Lung (tissue), 17 donors: ENCODE measurements at places on chromosomes 4 and X. TPM values are rescaled to one million over a fixed set of nuclear protein-coding genes. Genes with fewer than 3 reads are reported as not detected.
A peak's percentile ranks its signal among the peaks of the same experiment; 100 is the strongest.

DNA sequence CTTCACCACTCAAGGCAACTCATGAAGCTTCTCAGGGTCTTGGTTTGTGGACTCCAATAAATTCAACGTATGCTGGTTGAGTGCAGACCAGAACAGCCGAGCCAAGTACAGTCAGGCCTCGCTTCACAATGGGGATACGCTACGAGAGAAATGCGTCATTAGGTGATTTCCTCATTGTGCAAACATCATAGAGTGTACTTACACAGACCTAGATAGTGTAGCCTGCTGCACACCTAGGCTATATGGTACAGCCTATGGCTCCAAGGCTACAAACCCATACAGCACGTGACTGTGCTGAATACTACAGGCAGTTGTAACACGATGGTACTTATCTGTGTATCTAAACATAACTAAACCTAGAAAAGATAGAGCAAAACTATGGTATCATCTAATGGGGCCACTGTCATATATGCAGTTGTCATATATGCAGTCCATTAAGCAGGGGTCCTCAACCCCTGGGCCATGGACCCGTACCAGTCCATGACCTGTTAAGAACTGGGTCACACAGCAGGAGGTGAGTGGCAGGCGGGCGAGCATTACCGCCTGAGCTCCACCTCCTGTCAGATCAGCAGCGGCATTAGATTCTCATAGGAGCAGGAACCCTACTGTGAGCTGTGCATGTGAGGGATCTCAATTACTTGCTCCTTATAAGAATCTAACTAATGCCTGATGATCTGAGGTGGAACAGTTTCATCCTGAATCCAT is 31.5 kb downstream of the RTL5 start:
- DNase-seq, result no peak

DNA sequence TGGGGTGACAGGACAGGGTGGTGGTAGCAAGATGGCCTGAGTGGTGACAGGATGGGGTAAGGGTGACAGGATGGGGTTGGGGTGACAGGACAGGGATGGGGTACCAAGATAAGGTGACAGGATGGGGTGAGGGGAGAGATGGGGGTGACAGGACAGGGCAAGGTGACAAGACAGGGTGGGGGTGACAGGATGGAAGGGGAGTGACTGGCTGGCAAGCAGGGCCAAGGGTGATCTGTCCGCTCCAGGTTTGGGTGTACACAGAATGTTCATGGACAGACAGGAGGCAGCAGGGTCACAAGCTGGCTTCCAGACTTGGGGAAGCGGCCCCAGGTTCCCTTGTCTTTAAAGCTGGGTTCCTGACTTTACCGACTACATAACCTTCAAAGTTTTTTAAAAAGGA is 23.3 kb downstream of the RNF212 start:
- no peak for DNase-seq

- DNase-seq, result peak; percentile 73
These were observed 27.9 kb upstream of the TMSB4X start for GRCh38 chrX:12946838-12947544.

- no peak for DNase-seq
These were observed 107.9 kb downstream of the LDB2 start for GRCh38 chr4:16790508-16790907.

RBMXL3 gene
- not detected for total RNA-seq

TMEM175 gene
- 23.7 TPM for total RNA-seq

GRCh38 chr4:89055157-89056080 is 1.6 kb downstream of the FAM13A start:
- peak; percentile 12 for DNase-seq
